ENCODE measurements at places on chromosomes 2 and 18.

- no peak for DNase-seq
These were observed 2.8 kb upstream of the ZNF532 start for GRCh38 chr18:58861861-58862301.

DNA sequence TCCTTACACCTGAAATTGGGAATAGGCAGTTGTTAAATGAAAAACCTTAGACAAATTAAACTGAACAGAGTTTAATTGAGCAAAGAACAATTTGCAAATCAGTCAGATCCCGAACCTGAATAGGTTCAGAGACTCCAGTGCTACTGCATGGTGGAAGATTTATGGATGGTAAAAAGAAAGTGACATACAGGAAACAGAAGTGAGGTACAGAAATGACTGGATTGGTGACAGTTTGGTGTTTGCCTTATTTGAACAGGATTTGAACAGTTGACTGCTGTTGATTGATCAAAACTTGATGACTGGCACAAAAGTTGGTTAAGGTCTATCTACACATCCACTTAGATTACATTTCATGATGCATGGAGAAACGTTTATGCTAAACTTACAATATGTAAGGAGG is 248.8 kb downstream of the HNMT start:
- DNase-seq, result no peak

- no peak for DNase-seq
These were observed 181.2 kb downstream of the ATAD2B start for GRCh38 chr2:23745726-23746105.

DNA sequence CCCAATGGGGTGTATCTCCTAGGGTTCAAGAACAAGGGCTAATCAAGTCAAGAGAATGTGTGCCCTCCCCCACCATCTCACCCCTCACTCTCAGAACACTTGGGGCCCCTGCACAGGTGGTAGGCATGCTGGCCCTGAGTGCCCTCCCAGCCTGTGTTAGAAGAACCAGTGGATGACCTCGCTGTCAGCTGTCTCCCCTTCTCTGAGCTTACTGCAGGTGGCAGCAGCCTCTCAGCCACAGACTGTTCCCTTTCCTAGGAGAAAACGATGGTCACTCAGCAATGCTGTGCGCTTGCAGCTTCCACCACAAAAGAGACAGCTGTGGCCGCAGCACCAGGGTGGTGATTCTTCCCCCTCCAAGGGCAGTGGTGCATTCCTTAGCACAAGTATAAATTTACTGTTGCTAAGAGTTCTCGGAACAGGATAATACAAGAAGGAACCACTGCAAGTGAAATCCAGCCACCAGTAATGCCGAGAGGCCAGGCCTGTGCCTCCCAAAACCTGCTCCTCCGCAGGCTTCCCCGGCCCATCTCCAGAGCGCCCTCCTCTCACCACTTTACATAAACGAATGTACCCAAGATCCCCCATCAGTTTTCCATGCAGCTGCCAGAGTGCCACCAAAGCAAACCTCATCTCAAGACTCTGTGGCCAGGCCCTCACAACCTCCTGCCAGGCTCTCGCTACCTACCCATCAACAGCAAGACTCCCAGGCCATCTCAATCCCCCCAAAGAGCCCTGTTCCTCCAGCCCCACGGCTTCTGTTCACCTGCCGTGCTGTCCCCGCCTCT is 935 bp upstream of the RAMP1 start:
- DNase-seq, result peak; percentile 9

GRCh38 chr2:216404010-216404618 is 8.2 kb upstream of the SMARCAL1 start:
- peak; percentile 11 for DNase-seq

GRCh38 chr2:10863837-10864236 is 47.9 kb upstream of the KCNF1 start:
- no peak for DNase-seq

GRCh38 chr18:9474108-9474982 is 968 bp upstream of the RALBP1 start:
- DNase-seq, result no peak

- no peak for DNase-seq
These were observed 18.6 kb upstream of the TMEM131 start for GRCh38 chr2:98014379-98014778.

- no peak for DNase-seq
These were observed 3.9 kb upstream of the ETAA1 start for GRCh38 chr2:67393237-67393636.

GRCh38 chr2:231709636-231709980 is 1.3 kb downstream of the PTMA start:
- DNase-seq, result no peak

- DNase-seq, result no peak
These were observed 127.8 kb downstream of the FAM210A start for GRCh38 chr18:13598591-13598990.

DNA sequence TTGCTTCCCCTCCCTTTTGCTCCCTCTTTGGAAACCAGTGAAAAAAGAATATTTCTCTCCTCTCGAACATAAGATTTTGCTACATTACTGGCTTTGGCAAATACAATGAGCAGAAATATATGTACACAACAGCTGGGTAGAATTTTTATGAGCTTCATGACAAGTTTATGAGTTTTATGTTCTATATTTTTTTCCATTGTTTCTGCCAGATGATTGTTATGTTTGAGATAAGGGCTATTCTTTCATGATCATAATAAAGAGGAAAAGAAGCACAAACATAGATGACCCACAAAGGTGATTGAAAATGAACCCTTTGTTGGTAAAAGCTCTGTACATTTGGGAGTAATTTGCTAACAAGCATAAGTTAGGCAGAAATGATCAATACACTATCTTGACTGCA is 14.8 kb upstream of the TFPI start:
- DNase-seq, result no peak

- no peak for DNase-seq
These were observed 323.0 kb upstream of the NT5C1B start for GRCh38 chr2:18912225-18912888.

DNA sequence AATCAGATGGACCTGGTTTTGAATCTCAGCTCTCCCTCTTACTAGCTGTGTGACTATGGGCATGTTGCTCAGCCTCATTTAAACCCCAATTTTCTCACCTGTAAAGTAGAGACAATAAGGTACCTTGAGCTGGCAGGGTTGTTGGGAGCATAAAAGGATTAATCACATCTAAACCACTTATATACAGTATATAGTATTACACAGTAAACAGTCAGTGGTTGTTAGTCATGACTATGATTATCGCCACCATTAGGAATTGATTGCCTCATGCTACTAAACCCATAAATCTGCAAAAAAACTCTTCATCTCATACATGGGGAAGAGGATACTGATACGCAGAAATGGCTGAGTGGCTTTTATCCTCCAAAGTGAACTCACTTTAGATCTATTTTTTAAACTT is 65.8 kb downstream of the INO80D start:
- DNase-seq, result no peak

DNA sequence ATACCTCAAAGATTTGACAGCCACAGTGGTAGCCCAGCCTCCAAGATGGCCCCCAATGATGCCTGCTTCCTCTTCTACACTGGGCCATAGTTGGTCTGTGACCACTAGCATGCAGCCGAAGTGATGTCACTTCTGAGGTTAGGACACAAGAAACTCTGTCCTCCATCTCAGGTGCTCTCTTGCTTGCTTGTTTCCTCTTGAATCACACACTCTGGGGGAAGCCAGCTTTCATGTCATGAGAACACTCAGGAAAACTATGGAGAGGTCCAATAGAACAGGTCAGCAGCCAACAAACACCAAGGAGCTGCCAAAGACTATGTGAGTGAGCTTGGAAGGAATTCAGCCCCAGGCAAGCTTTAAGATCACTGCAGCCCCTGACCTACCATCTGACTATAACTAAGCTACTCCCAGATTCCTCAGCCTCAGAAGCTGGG is 3.3 kb upstream of the ADAM17 start:
- no peak for DNase-seq

DNA sequence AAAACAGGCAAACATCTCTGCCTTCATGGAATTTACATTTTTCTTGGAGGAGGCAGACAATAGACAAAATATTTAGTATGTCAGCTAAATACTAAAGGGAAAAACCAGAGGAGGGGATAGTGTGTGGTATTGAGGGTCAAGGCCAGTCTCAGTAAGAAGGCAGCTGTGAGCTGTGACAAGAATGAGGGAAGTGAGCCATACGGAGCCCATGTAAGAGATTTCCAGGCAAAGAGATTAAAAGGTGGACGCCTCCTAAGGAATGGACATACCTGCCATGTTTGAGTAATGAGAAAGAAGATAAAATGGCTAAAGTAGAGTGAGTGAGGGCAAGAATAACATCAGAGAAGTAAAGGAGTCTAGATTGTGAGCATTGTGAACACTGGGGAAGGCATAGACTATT is 2.2 kb upstream of the SCN2A start:
- DNase-seq, result no peak

- no peak for DNase-seq
These were observed 195.9 kb downstream of the SEPTIN10 start for GRCh38 chr2:109417701-109418335.

GRCh38 chr18:76442413-76443171 is 52.5 kb downstream of the ZNF516 start:
- no peak for DNase-seq

DNA sequence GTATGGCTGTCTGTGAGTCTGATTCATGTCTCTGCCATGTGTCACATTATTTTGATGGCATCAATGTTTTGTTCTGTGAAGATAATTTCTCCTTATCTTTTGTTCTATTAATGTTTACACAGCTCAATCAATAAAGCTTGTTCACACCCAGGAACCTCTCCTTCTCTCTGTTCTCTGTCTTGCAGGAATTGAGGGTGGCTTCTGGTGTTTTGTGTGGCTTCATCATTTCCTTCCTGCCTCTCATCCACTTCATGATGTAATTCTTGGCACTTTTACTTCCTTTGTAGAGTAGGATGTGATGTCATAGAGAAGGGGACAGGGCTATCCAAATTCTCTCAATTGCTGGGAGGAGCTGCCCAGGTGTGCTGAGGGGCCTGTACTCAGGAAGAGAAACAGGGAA is 27.2 kb downstream of the ASXL3 start:
- no peak for DNase-seq

DNA sequence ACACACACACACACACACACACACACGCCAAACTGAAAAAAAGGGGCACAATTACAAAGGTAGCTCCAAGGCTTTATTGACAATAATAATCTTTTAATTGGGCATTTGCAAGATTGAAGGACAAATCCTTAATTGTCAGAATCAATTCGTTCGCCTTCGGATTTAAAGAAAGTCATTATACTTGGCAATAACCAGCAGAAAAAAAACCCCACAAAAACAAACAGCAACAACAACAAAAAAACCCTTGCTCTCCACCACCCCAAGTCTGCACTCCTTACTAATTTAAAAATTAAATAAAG is 1.8 kb upstream of the HOXD8 start:
- DNase-seq, result no peak

DNA sequence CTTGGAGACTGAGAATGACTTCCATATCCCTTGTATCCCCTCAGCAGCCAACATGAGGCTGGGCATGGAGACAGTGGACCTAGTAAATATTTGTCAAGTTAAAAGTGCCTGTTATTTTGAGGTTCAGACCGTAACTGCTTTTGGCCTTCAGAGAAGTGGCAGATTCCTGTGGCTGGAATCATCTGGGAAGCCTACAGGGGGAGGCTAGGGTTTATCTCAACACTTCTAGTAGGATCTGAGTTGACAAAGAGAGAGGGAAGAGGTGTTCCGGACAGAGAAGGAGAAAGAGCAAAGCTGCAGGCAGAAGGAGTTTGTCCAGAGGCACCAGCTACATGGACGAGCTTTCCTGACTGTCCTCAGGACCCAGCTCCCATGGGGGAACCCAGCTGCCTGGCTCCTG is 27.0 kb downstream of the SLC14A2 start:
- DNase-seq, result no peak

DNA sequence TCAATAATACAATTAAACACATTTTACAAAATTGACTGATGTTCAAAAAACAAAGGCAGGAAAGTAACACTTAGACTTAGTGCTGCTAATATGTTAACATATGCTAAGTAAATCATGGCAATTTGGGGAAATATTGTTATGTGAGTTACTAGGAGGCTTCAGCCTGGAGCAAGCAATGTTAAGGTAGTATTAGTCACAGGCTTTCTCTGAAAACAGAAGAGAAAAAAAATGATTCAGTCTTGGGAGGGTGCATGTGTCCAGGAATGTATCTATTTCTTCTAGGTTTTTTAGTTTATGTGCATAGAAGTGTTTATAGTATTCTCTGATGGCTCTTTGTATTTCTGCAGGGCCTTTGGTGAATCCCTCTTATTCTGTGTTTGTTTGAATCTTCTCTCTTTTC is 345.8 kb upstream of the TFPI start:
- DNase-seq, result no peak

DNA sequence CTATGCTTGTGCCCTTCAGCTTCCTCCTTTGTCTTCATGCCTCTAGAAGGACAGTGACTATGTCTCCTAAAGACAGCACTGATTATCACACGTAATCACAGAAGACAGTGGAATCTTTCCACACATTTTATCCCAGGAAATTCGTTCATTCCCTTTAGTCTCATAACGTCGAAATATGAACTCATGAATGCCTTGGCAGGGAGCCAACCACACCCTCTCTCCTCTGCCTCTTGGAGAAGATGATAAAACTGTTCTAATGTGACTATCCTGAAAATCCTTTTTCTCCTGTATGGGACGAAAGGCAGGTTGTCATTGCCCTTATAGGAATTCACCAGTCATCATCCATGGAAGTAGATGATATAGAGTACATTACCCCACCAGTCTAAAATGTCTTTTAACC is 726.6 kb upstream of the FANCL start:
- DNase-seq, result no peak

DNA sequence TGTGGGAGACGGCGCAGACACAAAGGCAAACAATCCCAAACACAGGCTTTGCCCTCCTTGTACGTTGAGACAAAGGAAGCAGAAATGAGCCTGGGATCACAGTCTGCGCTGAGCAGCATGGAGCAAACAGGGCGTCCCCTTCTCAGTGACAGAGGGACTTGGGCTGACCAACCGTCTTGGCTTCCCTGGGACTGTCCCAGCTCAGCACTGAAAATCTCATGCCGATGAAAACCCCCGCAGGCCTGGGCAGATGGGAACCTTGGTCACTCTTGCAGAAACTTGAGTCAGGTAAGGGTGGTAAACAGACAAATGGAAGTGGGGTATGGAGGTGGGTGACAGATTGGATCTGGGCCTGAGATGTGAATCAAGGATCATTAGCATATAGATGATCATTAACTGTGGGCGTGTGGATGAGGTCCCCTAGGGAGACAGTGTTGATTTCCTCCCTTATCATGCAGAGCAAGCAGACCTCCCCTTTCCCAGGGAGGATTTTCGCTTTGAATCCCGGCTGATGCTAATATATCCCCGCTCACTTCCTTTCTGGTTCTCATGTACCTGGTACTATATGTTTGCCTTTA is 19.1 kb upstream of the SH3BP4 start:
- no peak for DNase-seq

GRCh38 chr2:609449-609848 is 67.8 kb downstream of the TMEM18 start:
- DNase-seq, result no peak

DNA sequence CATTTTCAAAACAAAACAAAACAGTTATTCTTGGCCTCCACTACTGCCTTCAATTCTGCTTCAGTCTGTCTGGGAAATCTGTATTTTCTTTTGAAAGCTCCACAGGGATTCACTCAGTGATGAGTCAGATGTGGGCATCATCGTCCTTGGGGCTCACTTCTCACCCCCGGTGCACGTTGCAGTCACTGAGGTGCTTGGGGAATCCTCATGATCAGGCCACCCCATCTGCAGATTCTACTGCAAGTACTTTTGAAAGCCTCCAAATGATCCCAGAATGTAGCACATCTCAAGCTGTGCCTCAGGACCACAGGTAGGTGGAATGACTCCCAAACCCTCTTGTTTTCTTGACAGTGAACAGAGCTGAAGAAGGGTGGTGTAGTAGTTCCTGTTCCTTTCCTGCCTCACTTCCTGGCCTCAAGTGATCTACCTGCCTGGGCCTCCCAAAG is 34.3 kb downstream of the LPIN2 start:
- no peak for DNase-seq

Measured in stimulated activated CD8-positive, alpha-beta memory T cell treated with anti-CD3 and anti-CD28 coated beads, Interleukin-2, amount 100 ng/mL, for 1 hour (primary cell).